CD8-positive, alpha-beta memory T cell (primary cell): ENCODE measurements at places on chromosomes 1 and 21. TPM values are rescaled to one million over a fixed set of nuclear protein-coding genes. Genes with fewer than 3 reads are reported as not detected.

DNA sequence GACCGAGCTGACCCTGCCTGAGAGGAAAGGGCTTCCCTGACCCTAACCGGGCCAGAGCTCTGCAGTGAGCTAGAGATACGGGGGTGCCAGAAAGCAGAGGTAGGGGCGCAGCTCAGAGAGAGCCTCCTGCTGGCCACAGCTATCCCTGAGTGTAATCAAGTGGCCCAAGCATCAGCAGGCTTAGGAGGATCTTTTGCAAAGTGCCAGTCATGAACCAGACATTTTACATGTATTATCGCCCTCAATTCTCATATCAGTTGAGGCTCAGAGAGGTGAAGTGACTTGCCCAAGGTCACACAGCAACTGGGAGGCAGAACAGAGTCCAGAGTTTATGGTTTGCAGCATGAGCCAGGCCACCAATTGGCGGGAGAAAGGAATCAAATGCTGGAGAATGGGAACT lies 7.0 kb upstream of the ID3 start:
- no peak for DNase-seq

DNA sequence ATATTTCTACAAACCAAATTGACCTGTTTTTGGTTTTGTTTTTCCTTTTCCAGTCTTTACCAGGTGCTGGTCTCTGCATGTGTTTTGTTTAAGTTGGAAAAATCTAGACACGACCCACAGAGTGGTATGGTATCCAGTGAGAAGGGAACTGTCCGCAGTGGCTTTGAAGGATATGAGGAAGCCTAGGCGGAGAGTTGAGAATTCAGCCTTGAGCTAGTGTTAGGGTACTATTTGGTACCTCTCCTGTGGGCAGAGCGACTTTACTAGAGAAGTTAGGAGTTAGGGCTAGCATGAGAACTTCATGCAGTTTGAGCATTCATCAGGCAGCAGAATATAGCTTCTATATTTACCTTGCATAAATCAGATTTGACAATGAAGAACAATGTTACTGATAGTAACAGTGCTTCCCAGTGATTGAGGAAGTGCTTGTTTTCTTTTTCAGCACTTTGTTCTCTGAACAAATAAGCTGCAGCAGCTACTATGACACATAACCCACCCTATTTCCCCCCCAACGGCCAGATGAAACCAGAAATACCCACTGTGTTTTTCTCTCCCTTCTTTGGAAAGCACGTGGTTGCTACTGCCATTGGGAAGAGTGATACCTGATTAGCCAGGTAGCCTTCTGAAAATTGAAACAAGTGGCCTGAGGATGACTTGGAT lies 19.0 kb downstream of the MRPS6 start:
- DNase-seq, result no peak

- DNase-seq, result no peak
These were observed 2.4 kb upstream of the TAF1A start for GRCh38 chr1:222592171-222592570.

DNA sequence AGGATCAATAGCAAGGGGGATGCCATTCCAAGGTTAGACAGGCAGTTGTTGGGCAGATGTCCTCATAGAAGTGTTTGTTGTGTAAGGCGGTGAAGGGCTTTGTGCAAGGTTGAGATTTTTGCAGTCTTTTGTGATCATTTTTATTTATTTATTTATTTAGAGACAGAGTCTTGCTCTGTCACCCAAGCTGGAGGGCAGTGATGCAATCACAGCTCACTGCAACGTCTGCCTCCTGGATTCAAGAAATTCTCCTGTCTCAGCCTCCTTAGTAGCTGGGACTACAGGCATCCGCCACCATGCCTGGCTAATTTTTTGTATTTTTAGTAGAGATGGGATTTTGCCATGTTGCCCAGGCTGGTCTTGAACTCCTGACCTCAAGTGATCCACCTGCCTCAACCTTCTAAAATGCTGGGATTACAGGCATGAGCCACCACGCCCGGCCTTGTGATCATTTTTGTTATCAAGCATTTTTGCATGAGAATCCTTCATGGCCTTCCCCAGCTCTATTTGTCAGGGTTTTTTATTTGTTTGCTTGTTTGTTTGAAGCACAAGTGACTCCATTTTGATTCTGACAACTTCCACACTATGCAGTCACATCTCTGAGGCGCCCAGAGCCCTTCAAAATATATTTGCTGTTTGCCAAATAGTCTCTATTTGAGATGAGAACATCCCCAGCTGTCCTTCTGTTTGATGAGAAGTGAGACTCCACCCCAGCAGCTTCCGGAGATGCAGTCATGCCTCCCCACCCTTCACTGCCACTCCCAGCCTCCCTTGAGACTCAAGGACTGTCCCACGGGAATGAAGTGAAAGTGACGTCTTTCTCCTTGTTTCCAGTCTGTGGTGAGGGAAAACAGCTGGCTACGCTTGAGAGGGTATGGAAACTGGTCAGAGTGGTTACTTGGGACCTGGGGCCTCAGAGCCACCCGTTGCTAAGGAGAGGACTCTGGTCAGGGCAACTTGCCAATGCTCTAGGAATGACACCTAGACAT lies 38.0 kb downstream of the TMEM50B start:
- DNase-seq, result no peak

GRCh38 chr1:24986372-24986965 lies 56.4 kb upstream of the RUNX3 start:
- no peak for DNase-seq

Gene ANKRD35
- polyA plus RNA-seq, result 1.3 TPM

Gene HUNK
- 0.06 TPM for polyA plus RNA-seq
